Motor neuron (in vitro differentiated cells): ENCODE measurements at places on chromosomes 2 and 18.

GRCh38 chr18:44887227-44887631 is 206.5 kb downstream of the SETBP1 start:
- ATAC-seq, result peak; percentile 75

GRCh38 chr2:85327822-85328617 is at the start of gene TGOLN2:
Gene TGOLN2, minus strand, starts transcription at chr2:85327989. Its CDS starts 27 bp downstream, at chr2:85327962.
- ATAC-seq, result peak; percentile 96

DNA sequence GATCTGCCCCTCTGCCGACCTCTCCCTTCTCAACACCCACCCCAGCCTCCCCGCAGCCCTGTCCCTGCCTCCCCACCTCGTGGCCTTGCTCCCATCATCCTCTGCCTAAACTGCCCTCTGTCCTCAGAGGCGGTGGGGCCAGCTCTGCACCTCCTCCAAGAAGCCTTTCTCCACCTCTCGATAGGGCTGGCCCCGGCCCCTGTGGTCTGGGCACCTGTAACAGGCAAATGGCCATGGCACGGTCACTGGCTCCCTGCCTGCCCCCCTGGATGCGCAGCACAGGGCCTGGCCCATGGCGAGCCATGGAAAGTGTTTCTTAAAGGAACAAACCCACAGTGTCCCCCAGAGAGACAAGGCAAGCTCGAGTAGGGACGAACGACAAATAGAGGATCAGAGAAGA is 42.0 kb downstream of the MYO7B start:
- ATAC-seq, result no peak

- ATAC-seq, result no peak
Observed at GRCh38 chr2:60054571-60055340, 498.7 kb downstream of the BCL11A start.

GRCh38 chr2:84481702-84482101 is 22.6 kb upstream of the SUCLG1 start:
- peak; percentile 99 for ATAC-seq

DNA sequence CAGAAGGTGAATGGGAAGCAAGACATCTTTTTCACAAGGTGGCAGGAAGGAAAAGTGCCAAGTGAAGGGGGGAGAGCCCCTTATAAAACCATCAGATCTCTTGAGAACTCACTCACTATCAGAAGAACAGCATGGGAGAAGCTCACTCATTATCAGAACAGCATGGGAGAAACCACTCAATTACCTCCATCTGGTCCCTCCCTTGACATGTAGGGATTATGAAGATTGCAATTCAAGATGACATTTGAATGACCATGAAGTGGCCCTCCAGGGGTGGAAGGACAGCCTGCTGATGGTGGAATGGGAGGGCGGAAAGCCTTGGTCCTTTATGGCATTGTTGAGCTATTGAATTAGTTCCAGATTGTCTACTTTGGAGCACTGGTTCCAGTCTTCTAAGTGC is 413.0 kb upstream of the MEX3C start:
- ATAC-seq, result no peak

- ATAC-seq, result no peak
Observed at GRCh38 chr18:63763831-63764600, 11.2 kb upstream of the SERPINB7 start.

DNA sequence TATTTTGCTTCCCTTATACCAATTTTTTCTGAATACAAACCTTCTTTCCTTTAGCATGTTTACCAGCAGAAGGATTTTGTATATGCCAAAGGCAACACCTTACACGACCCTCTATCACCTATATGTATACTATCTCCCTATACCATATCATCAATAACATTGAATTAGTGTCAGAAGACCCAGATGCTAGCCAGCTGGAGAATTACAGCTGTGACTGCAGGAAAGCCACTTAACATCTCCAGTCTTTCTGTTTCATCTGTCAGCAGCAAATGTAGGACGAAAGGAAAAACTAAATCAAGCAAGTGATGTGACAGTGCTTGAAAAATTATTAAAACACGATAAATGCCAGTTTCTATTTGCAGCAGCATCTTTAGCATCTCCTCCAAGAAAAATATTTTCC is 193.7 kb downstream of the STK39 start:
- no peak for ATAC-seq

DNA sequence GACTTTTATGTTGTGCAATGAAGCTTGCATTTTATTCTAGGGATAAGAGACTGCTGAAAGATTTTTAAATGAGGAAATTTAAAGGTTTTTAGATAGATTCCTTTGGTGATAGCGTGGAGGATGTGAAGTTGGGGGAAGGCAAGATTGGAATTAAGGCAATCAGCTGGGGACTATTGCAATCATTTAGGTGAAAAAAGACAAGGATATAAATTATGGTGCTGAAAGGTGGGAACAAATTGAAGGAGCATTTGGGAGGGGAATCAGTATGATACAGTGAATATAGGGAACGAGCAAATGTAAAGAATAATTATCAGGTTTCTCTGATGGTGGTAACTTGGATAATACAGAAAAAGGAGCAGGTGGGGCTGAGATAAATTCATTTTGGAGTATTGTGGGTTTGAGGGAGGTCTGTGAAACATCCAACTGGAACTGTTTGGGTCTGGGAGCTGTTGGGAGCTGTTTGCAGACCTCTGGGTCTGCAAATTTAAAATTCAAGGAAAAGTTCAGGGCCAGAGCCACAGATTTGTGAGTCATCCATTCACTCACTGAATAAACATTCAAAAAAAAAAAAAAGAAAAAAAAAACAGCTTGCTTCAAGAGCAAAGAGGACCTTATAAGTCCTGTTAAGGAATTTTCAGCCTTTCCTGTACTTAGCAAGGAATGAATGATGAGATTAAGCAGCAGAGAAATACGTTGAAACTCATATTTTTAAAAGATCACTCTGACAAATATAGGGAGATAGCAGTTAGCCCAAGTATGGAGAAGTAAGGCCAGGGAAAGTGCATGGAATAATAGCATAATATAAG is 257.5 kb upstream of the FN1 start:
- no peak for ATAC-seq

DNA sequence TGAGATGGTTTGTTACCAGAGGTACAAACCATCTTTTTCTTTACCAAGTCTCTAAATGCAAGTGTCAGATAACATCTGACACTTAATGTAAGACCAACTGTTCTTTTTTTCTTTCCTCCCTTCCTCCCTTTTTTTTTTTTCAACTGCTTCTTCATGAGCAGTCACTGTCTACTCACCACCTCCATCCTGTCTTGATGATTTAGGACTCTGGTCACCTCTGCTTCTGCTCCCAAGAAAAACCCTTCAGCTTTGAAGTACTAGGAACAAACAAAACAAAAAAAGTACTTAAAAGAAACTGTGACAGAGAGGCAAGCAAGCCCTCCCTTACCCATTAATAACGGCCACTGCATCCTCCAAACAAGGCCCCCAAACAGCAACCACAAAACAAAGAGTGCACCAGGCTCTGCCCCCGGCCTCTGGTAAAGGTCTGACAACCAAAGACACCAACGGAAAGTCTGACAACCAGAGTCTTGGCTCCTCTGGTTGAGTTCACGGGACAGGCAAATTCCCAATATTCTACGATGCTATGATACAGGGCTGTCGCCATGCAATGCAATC is 141.0 kb downstream of the ARL4C start:
- peak; percentile 56 for ATAC-seq

DNA sequence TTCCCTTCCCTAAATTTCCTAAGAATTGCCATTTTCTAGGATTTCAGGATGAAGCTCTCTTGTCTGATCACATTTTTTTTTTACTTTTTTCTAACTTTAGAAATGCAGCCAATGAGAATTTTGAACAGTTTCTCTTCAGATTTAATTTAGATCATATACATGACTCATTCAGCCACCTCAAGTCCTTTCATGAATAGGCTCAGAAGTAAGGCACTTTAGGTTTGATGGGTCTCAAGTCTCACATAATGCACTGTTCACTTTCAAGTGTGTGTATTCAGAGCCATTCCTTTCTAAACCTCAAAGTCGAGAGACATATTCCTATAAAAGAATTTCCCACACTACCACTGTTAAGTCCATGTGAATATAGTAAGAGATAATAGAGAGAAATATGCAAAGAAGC is 614.1 kb upstream of the VRK2 start:
- ATAC-seq, result no peak

DNA sequence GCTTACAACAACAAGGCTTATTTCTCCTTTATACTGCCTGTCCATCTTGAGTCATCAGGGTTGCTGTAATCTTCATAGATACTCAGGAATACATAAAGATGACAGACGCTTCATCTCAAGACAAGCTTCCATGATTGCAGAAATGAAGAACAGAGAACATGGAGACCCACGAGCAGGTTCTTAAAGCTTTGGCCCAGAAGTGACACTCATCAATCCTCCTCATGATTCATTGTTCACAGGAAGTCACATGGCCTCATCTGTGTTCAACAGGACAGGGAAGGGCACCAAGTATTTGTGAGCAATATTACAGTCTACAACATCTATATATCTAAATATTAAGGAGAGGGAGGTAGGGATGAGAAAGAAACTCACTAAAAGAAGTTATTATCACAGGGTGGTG is 36.5 kb upstream of the PGAP1 start:
- ATAC-seq, result no peak

DNA sequence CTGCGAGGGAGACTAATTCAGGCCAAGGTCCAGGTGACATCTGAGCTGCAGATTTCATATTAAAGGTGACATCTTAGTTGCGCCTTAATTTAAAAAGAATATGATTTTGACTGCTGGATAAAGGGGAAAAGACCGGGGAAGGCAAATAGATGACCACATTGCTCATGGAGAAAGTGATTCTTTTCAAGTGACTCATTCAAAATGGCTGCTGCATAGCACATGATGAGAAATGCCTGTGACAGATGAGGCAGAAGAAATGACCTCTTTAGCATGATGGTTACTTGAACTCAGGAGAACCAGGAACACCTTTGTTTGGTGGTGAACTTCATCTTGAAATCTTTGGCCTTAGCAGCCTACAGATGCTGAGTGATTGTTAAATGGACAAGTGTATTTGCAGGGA is 385.8 kb upstream of the TRIB2 start:
- ATAC-seq, result peak; percentile 44

DNA sequence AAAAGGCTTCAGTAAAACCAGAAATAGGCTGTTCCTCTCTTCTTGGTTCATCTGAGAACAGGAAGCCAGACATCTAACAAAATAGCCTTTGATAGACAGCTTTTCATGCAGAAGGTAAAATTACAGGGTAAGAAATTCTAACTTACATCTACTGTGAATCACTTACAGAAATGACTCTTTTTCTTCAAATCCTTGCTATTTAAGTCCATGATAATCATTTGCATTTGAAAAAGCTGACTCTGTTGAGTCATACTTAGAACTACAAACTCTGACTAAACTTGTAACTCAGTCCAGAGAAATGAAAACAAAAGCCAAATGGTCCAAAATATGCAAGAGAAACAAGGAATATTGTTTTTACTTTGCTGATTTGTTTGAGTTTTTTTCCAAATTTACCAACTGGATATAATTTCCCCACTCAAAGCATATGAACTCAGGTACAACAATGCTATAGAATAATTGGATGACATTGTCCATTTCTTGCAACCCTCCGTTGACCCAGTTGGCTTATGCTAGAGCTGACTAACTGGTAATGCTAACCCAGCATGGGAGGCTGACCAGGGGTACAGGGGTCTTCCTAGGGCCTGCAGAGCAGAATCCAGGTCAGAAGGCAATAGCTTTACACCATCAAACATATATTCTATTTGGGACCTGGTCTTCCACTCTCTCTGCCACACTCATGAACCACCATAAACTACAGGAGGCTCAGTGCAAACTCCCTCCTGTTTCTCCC is 18.8 kb upstream of the MREG start:
- peak; percentile 86 for ATAC-seq

DNA sequence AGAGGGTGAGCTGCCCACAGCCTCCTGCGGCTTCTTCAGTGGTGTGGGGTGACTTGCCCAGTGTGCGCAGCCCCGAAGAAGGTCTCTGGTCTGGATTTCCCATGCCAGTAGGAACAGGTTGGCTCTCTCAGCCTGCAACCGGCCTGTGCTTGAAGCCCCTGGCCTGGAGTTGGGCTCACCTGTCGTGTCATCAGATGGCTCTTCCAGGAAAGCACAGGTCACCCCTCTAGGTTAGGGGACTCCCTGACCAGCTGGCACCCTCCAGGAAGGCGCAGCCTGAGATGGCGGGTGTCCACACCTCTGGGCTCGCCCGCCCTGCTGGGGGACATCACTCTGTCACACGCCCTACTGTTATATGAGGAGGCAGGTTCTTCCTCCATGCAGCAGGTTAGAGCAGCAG is 179.8 kb downstream of the SEPTIN10 start:
- no peak for ATAC-seq

DNA sequence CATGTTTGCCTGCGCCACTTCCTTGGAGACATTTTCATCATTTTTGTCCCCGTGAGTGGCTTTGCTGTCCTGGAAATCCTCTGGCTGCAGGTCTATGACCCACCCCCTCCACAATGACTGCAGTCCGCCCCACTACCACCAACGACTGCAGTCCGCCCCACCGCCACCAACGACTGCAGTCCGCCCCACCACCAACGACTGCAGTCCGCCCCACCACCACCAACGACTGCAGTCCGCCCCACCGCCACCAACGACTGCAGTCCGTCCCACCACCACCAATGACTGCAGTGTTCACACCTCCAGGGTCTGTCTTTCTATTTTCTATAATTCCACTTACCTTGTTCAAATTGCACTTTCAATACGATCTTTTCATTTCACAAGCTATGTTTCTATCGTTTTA is 820.7 kb upstream of the SALL3 start:
- ATAC-seq, result no peak

DNA sequence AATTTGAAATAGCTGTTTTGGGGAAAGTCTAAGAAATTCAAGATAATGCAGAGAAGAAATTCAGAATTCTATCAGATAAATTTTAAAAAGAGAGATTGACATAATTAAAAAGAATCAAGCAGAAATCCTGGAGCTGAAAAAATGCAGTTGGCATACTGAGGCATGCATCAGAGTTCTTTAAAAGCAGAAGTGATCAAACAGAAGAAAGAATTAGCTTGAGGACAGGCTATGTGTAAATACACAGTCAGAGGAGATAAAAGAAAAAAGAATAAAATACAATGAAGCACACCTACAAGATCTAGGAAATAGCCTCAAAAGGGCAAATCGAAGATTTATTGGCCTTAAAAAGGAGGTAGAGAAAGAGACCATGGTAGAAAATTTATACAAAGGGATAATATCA is 57.1 kb downstream of the CYTIP start:
- ATAC-seq, result no peak

GRCh38 chr18:46429649-46430224 is 227.3 kb downstream of the LOXHD1 start:
- ATAC-seq, result no peak
